ENCODE measurements at places on chromosomes 5 and 9.
A peak's percentile ranks its signal among the peaks of the same experiment; 100 is the strongest.

- peak; percentile 60 for DNase-seq
Measured at GRCh38 chr5:82349652-82350051, 71.5 kb upstream of the RPS23 start.

DNA sequence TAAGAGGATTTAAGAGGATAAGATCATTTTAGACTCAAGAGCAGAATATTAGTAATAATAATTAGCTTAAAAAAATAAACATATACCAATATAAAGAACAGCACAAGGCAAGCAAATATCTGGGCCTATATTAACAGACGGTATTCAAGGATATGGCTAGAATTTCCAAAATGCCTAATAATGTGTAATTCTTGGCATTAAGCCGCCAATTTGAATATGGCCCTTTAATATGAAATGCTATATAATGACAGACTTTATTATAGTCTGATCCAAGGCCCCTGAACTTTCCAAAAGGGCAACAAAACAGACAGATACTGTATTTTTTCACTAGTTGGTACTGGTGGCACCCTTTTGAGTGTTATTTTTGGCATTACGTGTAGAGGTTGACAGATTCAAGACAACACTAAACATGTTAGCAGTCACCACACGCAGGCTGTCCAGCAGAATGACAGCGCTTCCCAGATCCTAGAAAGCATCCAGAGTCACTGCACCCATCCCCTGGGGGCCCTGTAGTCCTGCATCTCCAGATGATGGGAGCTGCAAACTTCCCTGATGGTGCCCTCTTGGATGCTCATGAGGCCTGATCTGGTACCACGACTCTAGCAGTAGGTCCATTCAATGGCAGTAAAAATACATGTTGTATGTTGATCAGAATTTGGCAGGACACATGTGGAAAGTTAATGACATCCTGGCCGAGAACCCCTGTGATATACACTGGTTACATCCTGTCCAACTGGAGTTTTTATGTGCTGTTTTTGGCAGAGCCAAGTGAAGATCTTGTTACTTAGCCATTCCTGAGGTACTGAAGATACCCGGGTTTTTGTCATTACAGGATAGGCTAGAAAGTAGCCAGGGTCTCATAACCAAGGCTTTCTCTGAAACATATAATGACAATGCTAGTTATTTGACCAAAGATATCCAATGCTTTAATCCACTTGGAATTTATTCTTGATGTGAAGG lies 1.7 kb upstream of the ABL1 start:
- DNase-seq, result no peak

GRCh38 chr9:134060546-134060945 lies 7.3 kb downstream of the BRD3 start:
- no peak for DNase-seq

GRCh38 chr5:143275512-143276363 lies 127.7 kb downstream of the NR3C1 start:
- peak; percentile 27 for DNase-seq

- no peak for DNase-seq
Measured at GRCh38 chr5:157504053-157504452, 44.0 kb downstream of the NIPAL4 start.

- no peak for DNase-seq
Measured at GRCh38 chr9:40926404-40927259, 201.8 kb downstream of the FOXD4L6 start.
